ENCODE measurements at places on chromosomes 13 and 19. TPM values are rescaled to one million over a fixed set of nuclear protein-coding genes. Genes with fewer than 3 reads are reported as not detected.

The PEAK3 gene
- 0.42 TPM for total RNA-seq

The ITGBL1 gene
- 1.6 TPM for total RNA-seq

The ZNF69 gene
- total RNA-seq: 9.8 TPM

The OR4F17 gene
- not detected for total RNA-seq

The ZNF66 gene
- 0.49 TPM for total RNA-seq

The LSR gene
- 96.6 TPM for total RNA-seq

The OR7A5 gene
- total RNA-seq: not detected

The NLRP11 gene
- total RNA-seq: 0.29 TPM

The SYT3 gene
- not detected for total RNA-seq

The ERICH4 gene
- not detected for total RNA-seq

The SAE1 gene
- 18.8 TPM for total RNA-seq

The SIN3B gene
- 17.7 TPM for total RNA-seq

DNA sequence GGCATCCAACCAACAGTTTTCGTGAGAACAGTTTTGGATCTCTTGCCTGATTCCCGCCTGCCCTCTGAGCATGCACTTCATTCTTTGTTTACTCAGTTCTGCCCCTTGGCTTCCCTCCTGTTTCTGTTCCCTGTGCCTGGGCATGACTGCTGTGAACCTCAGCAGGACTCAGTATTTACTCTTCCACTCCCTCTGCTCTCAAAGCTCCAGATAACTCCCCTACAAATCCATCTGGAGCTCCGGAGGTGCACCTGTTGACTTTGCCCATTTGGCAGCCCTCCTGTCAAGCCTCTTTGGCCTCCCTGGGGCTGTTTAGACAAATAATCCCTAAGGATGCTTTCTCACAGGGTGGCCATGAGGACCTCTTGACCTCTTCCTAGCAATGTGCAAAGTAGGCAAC lies 34.2 kb upstream of the ARGLU1 start:
- no peak for DNase-seq

- DNase-seq: no peak
Observed at GRCh38 chr19:47615230-47615629, 6.3 kb downstream of the BICRA start.

DNA sequence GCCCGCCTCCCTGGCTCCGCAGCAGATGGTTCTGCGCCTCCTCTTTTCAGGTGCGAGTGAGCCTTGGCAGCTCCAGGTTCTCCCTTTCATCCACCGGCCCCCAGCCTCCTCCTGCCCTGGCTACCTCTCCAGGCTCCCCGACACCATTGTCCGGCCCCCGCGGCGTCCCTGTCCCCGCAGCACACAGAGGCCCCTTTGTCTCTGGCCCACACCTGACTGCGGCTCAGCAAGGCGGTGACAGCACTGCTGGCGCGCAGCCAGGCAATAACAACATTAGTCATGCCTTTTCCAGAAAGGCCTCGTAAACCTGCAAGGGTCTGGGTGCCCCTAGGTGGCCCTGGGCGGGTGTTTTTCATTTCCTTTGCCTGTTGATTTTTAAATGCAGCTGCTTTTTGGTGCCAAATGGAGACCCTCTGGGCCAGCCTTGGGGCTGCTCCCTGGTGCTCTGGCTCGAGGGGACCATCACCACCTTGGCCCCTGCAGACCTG lies 73.2 kb upstream of the MEDAG start:
- DNase-seq: no peak

DNA sequence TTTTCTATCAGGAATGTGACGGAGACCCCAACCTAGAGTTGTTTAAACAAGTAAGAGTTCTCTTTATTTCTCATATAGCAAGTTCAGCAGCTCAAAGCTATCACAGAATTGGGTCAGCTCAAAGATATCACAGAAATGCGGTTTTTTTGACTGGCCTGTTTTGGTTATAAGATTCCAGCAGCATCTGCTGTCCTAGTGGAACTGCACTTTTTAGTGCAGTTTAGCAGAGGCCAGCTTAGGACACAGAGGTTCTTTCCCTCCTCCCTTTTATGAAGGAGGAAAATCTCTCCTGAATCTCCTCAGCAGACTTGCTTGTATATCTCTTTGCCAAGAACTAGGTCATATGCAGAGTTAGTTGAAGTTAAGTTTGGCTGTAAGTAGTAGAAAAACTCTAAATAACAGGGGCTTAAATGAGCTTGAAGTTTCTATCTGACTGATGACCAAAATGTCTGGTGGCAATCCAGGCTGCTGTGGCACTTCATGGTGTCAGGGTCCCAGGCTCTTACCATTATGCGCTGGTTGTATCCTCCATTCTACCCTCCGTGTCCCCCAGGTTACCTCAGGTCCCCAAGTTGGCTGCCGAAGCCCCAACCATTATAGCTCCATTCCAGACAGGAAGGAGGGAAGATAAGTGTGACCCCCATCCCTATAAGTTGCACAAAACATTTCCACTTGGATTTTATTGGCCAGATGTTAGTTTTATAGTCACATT lies 6.6 kb downstream of the PPP2R1A start:
- no peak for DNase-seq

- DNase-seq: no peak
Observed at GRCh38 chr13:50991579-50992521, 82.3 kb downstream of the RNASEH2B start.

GRCh38 chr19:10945264-10945663 lies 15.6 kb upstream of the SMARCA4 start:
- DNase-seq: no peak

- DNase-seq: no peak
Observed at GRCh38 chr19:17023805-17024204, 2.8 kb downstream of the CPAMD8 start.

GRCh38 chr13:101556676-101557123 lies 104.2 kb downstream of the ITGBL1 start:
- no peak for DNase-seq

GRCh38 chr13:109715902-109716301 lies 70.5 kb downstream of the IRS2 start:
- peak; percentile 78 for DNase-seq

DNA sequence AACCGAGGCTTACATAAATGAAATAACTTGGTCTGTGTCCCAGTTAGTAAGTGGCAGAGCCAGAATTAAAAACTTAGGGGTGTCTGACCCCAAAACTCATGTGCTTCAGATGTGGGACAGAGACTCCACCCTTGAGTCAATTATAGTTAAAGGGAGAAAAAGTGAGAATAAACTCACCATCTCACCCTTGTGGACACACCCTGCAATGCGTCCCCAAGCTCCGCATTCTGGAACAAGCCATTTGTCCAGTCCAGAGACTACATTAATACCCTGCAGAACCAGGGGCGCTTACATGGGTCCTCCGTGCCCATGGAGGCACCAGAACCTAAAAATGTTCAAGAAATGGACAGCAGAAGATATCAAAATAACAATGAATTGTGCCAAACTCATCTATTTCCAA lies 207.0 kb upstream of the ZNF507 start:
- no peak for DNase-seq

DNA sequence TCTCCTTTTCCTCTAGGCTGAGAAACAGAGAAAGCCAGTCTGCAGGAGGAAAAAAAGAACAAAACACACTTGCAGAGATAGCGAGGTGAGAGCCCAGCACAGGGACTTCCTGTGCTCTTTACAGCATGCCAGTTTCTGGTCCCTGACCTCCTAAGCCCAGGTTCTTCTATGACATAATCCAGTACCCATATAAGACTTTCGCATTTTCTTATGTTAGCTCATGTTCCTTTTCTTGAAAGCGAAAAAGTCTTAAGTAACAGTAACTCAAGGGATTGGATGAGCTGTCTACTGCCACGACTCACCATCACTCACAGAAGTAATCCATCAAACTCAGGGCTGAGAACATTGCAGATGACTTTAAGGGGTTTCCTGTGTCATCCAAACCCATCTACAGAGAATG lies 17.4 kb downstream of the CCDC70 start:
- DNase-seq: no peak

DNA sequence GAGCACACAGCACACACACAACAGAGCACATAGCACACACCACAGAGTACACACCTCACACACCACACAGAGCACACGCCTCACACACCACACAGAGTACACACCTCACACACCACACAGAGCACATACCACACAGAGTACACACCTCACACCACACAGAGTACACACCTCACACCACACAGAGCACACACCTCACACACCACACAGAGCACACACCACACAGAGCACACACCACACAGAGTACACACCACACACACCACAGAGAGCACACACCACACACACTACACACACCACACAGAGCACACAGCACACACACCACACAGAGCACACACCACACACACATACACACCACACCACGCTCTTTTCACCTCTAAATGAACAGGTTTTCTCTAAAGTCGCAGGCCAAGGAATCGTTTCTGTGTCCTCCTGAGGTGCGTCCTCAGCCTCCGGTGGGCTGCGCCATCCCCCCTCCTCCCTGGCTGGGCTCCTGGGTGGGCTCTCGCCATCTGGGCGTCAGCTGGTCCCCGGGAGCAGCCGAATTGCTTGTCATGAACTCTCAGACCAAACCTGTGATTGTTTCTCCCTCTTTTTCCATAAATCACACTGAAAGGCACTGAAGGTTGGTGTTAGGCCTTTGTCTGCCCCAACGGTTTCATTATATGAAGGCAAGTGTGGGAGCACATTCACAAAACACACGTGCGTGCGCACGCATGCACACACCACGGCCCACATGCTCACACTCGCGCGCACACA lies 37.4 kb downstream of the TMEM255B start:
- DNase-seq: no peak

DNA sequence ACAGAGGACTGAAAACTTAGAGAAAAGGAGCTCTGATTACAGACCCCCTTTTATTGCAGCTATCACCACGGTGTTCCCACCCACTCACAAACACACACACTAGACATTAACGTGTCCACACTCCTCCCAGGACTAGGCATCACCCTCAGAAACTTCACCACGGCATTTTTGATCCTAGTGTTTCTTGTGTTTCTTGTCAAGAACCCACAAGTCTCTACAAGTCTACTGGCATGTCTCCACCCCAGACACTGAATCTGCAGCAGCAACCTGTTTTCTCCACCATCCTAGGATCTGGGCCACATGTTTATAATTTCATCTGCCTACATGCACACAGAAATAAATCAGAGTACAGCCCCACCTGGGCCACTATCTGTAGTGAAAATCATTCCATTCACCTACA lies 4.3 kb downstream of the ZNF486 start:
- no peak for DNase-seq

DNA sequence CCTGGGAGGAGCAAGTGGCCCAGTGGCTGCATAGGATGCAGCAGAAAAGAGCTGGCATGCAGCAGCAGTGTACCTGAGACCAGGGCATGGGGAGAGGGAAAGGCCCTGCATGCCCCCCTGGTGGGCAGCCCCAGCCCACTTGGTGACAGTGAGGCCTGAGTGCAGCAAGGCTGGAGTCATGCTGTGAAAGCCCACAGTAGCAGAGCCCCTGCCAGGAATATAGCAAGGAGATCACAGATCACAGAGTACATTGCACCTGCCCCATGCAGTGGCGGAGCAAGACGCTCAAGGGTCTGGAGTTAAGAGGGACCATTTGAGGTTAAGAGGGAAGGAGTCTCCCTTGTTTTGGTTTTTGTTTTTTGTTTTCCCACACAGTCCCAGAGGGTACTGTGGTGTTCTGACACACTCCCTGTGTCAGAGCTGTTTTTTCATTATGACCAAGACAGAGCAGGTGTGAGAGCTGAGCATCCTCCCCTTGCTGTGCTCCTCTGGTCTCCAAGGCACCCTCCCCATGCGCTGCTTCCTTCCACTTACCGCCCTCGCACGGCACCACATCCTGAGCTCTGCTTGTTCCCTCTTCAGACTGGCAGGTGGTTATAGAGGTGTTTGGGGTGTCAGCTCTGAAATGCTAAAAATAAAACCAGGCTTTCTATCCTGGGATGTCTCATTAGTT lies 85.0 kb upstream of the UBL3 start:
- DNase-seq: no peak

- DNase-seq: peak; percentile 41
Observed at GRCh38 chr13:113672002-113672651, 5.1 kb downstream of the GRK1 start.

GRCh38 chr13:34258646-34259386 lies 440.9 kb downstream of the RFC3 start:
- DNase-seq: no peak

- no peak for DNase-seq
Observed at GRCh38 chr19:56324436-56324835, 9.8 kb upstream of the ZSCAN5A start.

DNA sequence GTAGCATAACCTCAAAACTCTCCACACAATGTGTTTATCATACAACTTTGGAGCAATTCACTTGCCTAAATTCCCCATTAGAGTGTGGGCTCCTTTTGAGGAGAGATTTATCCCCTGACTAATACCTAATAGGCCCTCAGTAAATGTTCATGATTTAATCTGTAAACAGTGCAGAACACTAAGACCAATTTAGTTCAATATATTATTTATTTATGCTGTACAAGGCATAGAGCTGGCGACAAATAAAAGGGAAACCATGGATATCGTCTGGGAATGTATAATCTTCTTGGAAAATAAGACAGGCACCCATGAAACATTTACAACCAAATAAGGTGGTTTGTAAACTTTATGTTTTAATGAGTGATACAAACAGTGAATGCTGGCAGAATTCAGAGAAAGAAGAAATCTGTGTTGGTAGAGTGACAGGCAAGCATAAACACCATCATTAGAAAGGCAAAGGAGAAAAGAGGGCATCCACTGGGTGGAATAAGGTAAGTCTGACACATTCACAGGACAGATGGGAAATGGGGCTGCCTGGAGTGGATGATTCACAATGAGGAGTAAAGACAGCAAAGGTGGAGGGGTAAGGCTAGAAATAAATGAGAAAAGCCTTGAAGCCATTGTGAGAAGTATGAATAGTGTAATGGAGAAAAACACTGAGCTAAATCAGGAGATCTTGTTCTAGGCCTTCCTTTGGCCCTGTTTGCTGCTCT lies 106.1 kb upstream of the MIR17HG start:
- no peak for DNase-seq

- no peak for DNase-seq
Observed at GRCh38 chr13:97205982-97206381, 16.2 kb upstream of the MBNL2 start.

DNA sequence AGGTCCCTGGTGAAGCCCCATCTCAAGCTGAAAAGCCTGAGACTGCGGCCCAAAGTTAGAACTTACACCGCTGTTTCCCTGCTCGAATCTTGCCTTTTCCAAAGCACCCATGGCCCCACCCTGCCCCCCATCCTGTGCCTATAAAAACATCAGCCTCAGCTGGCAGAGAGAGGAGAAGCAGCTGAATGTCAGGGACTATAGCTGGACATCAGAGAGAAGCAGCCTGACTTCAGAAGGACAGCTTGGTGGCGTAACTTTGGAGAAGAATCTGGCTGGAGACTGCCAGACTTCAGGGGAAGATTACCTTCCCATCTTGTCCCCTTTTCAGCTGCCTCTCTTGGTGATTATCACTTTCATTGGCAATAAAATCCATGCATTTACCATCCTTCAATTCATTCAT lies 9.3 kb upstream of the RCBTB2 start:
- DNase-seq: no peak

- no peak for DNase-seq
Observed at GRCh38 chr19:40755791-40756190, 4.8 kb downstream of the SNRPA start.

DNA sequence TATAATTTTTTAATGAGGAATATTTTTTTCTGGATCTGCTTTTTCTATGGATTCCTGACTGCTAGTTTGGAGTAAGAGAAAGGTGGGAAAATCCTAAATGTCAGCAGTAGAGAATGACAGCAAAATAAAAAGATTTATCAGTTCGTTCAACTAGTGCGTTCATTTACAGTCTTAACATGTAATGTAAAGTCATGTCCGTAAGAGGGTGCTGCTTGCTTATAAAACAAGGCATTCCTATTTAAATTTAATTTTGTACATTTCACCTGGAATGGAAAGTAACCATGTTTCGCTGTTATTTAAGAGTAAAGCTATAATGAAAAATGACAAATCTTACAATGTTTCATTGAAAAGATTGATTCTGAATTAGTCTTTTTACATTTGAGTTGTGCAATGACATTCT lies 76.6 kb downstream of the ZMYM2 start:
- DNase-seq: no peak
